ENCODE measurements at places on chromosomes 16 and 17.

DNA sequence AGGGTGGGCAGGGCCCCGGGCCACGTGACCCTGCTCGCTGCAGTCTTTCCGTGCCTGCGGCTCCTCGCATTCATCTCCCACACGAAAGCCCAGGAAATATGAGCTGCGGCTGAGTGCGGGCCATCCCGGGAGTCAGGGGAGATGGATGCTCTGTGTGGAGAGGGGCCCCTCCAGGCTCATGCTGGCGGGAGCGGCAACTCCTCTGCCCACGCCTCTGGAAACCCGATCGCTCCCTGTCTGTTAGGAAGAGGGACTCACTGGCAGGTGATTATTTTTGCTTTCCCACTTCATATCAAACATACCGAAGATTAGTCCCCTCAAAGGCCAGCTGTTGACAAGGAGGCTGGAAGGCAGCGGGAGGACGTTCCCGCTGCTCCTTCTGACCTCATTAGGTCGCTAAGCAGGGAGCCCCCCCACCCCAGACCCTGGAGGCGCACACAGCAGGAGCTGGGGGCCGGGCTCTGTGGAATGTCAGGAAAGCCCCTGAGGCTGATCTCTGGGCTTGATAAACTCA, 228.5 kb downstream of the FOXL1 start:
- DNase-seq: no peak

DNA sequence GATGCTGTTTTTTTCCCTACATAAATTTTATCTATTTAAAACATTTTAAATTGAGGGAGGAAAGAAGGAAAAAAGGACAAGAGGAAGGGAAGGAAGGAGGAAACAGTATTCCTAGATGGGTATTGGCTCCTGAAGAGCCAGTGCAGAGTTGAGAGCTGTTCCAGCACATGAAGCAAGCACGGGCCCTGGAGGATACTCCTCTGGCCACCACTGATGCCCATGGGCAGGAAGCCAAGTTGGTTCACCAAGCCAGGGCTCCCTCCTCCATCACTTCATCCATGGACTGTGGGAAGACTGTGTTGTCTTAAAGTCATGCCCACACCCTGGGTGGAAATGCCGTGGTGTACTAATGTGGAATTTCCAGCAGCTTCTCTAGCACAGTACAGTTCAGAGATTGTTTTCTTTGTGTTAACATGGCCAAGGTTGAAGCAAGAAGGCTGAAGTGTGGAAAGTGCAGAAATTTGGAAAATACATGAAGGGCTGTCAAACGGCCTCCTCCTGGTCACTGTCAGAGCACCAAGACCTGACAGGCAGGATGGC, 23.9 kb upstream of the NOS2 start:
- no peak for DNase-seq

- DNase-seq: no peak
Measured at GRCh38 chr16:57725151-57725550, 10.4 kb upstream of the KATNB1 start.

- DNase-seq: no peak
Measured at GRCh38 chr16:104355-104754, 26.3 kb downstream of the MPG start.

DNA sequence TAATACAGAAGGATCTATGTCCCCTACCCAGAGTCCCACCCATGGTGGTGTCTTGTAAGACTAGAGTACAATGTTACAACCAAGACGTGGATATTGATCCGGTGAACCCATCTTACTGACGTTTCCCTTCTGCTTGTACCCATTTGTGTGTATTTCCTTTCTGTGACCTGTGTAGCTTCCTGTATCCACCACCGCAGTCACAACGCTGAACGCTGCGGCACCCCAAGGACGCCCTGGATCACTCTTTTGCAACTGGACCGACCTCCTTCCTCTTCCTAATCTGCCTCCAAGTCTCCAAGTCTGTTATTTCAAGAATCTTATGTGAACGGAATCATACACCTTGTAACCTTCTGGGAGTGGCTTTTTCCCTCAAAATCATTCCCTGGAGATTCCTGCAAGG, 33.5 kb upstream of the CBX4 start:
- no peak for DNase-seq

DNA sequence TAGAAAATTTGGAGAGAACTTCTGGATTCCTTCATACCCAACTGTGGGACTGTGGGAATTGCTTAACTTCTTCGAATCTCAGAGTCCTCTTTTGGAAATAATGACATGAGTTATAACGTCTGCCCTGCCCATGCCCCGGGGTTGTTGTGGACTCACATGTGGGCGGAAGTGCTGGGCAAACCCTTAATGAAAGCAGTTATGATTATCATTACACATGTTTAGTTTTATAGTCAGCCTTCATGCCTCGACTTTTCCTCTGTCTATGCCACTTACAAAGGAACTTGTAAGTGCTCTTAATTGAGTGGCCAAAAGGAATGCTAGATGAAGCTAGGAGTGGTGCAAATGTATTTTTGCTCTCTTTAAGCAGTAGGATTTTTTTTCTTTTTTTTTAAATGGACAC, 3.9 kb downstream of the KRT27 start:
- no peak for DNase-seq

GRCh38 chr17:44112284-44113280, 10.9 kb downstream of the HDAC5 start:
- DNase-seq: no peak

DNA sequence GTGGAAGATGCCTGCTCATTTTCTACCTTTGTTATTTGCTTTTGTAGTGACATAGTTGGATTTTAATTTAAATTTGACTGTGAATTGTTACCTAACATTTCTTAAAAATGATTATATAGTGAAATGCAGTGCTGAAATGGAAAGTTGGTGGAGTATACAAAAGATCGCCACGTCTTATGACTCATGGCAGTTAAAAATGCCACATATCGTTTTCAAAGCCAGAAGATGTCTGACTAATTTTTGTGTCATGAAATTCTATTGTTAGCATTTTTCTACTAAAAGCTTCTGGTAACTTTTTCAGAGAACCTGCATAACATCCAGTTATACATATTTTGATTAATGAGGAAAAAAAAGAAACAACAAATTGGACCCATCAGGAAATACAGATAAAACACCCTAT, 20.6 kb downstream of the MAP2K4 start:
- no peak for DNase-seq

- DNase-seq: no peak
Measured at GRCh38 chr16:80092681-80093080, 448.1 kb upstream of the DYNLRB2 start.

DNA sequence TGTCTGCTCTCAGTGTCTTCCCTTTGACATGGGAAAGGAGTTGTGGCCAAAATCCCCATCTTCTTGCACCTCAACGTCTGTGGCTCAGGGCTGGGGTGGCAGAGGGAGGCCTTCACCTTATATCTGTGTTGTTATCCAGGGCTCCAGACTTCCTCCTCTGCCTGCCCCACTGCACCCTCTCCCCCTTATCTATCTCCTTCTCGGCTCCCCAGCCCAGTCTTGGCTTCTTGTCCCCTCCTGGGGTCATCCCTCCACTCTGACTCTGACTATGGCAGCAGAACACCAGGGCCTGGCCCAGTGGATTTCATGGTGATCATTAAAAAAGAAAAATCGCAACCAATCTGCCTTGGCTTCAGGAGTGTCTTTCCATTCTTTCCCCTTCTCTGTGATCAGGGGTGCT, 918 bp upstream of the MRM1 start:
- no peak for DNase-seq

DNA sequence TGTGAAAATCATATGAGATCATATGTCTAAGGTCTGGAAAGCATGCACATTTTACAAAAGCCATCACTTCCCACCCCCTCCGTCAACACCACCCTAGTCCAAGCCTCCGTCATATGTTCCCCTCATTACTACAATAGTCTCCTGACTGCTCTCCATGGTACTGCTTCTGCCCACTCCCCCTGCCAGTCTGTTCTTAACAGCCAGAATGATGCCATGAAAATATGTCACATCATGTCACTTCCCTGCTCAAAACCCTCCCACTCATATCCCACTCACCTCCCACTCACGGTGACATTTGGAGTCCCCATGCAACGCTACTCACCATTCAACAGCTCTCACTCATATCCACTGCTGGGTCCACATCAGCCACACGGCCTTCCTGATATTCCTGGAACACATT, 432.3 kb downstream of the XYLT1 start:
- DNase-seq: no peak

- no peak for DNase-seq
Measured at GRCh38 chr17:30224419-30224960, 11.0 kb downstream of the SLC6A4 start.

DNA sequence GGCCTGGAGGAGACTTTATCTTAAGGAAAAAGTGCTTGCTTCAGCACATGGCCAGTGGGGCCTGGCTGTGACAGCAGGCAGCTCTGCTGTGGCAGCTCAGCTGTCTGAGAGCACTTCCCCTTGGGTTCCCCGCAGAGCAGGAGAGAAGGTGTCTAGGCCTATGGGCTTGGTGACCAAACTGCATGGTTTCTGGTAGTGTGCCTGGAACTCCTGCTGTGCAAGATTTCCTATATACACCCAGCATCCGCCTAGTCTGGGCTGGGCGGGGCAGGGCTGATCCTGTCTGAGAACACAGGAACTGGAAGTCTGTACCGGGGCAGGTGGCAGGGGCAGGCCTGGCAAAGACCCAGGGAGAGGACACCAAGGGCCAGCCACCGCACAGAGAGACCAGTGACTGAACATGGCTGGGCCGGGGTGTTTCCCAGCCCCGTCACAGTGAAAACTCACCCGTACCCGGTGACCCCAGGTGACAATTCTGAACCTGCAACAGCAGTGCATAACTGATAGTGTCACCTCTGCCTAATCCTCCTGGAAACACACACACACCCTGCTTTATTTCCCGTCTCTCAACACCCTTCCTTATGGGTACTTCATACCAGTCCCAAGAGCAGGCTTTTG, 39.3 kb downstream of the CHD9 start:
- no peak for DNase-seq

DNA sequence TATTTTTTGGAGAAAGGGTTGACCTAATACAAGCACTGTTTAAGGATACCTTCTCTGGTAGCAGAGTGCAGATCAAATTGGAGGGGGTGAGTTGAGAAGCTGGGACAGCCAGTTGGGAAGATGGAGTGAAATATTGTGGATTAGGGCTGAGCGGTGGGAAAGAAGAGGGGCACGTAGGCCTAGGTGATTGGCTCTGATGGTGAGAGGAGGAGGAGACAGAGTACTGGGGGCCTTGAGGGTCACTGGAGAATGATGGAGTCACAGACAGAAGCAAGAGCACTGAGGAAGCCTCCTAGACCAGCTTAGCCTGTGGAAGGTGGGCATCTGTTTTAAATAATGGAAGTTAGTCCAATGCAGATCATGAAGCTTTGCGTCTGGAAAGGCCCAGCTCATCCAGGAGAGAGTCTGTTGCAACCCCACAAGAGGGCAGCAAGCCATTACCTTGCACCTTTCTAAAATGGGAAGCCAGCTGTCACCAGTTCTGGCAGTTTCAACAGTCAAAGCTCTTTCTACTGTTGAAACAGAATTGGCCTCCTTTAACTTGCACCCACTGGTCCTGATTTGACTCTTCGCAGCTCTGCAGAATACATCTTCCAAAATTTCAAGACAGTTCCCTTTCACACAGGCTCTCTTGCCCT, 11.8 kb downstream of the SLC9A5 start:
- no peak for DNase-seq

GRCh38 chr16:26740771-26741170, 326.0 kb upstream of the C16orf82 start:
- no peak for DNase-seq

GRCh38 chr17:44220213-44221083, 973 bp upstream of the UBTF start:
- no peak for DNase-seq

GRCh38 chr17:80092959-80093358, 8.4 kb upstream of the GAA start:
- DNase-seq: no peak

GRCh38 chr17:38910325-38910724, 15.1 kb upstream of the LASP1NB start:
- DNase-seq: peak; percentile 60

GRCh38 chr16:20920091-20920490, 19.5 kb downstream of the LYRM1 start:
- no peak for DNase-seq

All from vagina (tissue), 2 donors.